ENCODE measurements at places on chromosomes 6 and 20.

DNA sequence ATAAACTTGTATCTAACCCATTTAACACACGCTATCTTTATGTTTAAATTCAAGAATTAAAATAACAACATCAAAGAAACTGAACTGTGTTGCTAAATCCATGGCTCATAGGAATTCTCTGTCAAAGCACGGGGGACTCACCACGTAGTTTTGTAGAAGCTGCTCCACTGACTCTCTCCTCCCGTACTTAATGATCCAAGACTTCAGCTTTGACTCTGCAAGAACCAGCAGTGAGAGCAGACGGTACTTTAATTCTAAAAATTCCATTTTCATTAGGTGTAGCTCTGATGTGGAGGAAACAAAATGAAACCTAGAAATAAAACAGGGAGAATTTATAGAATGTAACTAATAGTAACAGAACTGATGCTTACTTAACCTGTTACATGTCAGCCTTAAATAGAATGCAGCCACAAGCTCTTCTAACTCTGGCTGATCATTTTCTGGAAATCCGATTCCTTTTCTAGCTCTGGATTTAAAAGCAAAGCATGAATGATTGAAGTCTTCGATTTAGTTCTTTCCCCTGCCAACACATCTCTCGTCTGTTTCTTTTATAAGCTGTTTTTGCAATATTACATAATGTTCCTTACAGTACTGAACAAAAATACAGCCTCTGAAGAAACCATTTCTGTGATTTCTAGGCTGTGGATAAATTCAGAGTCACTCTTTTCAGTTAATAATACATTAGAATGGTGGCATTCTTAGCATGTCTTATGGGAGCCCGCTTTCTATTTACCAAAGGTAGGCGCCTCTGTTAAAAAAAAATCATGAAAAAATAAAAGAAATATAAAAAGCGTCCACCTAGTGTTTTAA lies 165.5 kb downstream of the SYNE1 start:
- DNase-seq = no peak

DNA sequence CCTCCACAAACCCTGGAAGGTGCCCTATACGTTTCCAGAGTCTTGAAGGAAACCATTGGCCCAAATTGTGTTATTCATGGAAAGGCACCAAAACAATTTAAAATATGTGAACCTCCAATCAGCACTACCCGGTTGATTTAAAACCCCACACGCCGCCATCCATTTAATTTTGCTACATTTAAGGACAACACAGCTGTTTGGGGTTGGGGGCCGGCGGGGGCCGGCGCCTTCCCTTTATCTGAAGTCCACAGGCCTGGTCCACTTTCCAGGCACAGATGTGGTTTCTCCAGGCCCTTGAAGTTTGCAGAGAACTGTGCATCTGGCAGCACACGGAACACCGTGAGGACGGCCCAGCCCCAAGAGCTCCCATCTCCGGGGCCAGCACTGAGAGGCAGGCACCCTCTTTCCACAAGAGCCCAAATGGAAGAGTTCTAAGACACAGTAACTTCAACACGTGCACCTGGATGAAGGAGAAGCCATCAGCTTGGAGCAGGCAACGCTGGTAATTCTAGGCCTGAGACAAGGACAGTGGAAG lies 16.8 kb upstream of the FRMD1 start:
- no peak for DNase-seq

DNA sequence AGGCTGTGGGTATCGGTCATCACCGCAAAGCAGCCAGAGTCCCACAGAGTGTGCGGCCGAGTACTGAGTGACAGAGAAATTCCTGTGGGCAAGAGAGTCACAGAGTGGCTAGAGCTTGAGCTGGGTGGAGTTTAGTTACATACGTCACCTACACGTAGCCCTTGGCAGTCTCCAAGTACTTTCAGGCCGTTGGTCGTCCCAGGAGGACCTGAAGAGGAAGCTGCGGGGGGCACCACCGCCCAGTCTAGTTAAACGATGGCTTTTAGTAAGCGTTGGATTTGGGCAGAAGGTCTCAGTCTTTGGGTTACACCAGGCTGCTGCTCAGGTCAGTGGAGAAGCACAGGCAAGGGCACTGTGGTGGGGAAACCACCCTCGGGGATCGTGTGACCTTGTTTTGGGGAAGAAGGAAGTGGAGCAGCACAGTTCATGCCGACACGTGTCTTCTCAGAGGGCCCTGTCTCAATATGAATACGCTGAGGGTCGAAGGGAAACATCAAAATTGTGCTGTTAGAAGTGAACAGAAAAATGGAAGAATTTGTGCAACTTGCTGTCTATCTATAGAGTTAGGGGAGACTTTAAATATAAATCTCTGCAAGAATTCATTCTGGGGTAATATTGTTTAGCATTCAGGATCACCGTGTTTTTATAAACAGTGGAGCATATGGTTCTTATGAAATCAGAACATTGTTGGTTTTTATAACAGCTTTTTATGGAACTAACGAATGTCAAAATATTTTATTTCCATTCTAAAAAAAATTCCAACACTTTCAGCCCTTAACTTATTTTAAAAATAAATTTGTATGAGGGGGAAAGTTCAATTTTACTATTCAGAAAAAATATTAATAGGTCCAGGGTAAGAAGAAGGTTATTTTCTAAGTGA lies 28.6 kb downstream of the KIF25 start:
- DNase-seq = no peak

DNA sequence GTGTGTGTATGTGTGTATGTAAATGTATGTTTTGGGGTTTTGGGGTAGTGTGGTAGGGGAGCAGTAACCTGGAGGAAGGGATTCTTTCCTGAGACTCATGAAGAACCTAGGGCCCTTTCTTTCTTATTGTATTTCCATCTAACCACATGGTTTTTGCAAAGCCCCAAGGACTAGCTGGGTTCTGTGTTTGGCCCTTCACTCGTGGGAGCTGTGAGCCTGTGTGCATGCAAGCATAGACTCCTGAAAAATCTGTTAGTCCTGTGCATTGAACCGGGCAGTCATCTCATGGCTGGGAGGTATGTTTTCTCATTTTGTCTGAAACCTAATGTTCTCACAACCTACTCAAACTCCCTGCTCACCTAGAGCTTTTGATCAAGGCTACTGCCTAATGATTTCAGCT lies 219.1 kb downstream of the PHACTR1 start:
- DNase-seq = no peak

GRCh38 chr20:58976061-58976730 lies 4.9 kb upstream of the NELFCD start:
- DNase-seq = no peak

GRCh38 chr6:145087034-145087433 lies 648.3 kb downstream of the EPM2A start:
- DNase-seq = no peak
